Activated naive CD8-positive, alpha-beta T cell treated with anti-CD3 and anti-CD28 coated beads, Interleukin-2, amount 10 ng/mL, durations not matched to agents 7 days and 5 days (primary cell): ENCODE measurements at places on chromosomes 2 and 18. TPM values are rescaled to one million over a fixed set of nuclear protein-coding genes. Genes with fewer than 3 reads are reported as not detected.

KLF11 gene
- total RNA-seq: 6.8 TPM

TMEM178A gene
- total RNA-seq: 0.17 TPM

SERPINB12 gene
- not detected for total RNA-seq

GLI2 gene
- total RNA-seq: 1.9 TPM

ANKRD44 gene
- 243 TPM for total RNA-seq

GRCh38 chr18:47936952-47937351, 6.5 kb upstream of the SMAD2 start:
- no peak overlapping the region for H3K27ac ChIP-seq
- peaks cover 4% of the 10 kb centered on the region for H3K4me1 ChIP-seq
- no peak for DNase-seq
- H3K36me3 ChIP-seq: peaks cover under 1% of the 10 kb centered on the region
- H3K4me3 ChIP-seq: peak overlapping the region; percentile 52

- no peak overlapping the region for H3K4me3 ChIP-seq
- H3K36me3 ChIP-seq: no peaks in the 10 kb centered on the region
- H3K27ac ChIP-seq: no peak overlapping the region
- H3K4me1 ChIP-seq: peaks cover 10% of the 10 kb centered on the region
- H3K27me3 ChIP-seq: peaks cover 2% of the 10 kb centered on the region
- DNase-seq: no peak
These were observed 38.7 kb upstream of the PTPN4 start for GRCh38 chr2:119721043-119721442.

- no peak for DNase-seq
- no peak overlapping the region for H3K27ac ChIP-seq
- no peaks in the 10 kb centered on the region for H3K36me3 ChIP-seq
These were observed 194.0 kb upstream of the RBMS1 start for GRCh38 chr2:160687629-160688028.

DNA sequence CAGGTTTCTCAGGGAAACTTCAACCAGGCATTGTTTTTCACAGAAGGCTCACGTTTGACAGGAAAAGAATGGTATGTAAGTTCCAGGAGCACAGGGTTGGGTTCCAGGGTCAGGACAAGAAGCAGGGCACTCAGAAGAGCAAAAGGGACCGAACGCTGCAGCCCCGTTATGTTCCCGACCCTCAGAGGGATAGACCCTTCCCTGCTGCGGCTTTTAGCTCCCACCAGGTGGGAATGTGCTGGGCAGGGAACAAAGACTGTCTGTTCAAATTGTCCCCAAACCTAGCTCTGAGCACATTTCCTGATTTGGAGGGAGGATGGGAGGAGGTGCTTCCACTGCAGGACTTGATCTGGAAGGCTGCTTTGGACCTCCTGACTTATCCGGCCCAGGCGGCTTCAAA, 130.1 kb downstream of the RAB3GAP1 start:
- DNase-seq: no peak
- no peaks in the 10 kb centered on the region for H3K27me3 ChIP-seq
- H3K27ac ChIP-seq: no peak overlapping the region
- no peaks in the 10 kb centered on the region for H3K4me1 ChIP-seq

- no peaks in the 10 kb centered on the region for H3K4me1 ChIP-seq
- H3K4me3 ChIP-seq: no peak overlapping the region
- no peaks in the 10 kb centered on the region for H3K36me3 ChIP-seq
- H3K27ac ChIP-seq: no peak overlapping the region
- no peak for DNase-seq
- no peaks in the 10 kb centered on the region for H3K27me3 ChIP-seq
These were observed 173.3 kb upstream of the SPRED2 start for GRCh38 chr2:65605743-65606058.

GRCh38 chr2:232493701-232494474, 6.3 kb upstream of the ECEL1 start:
- no peak for DNase-seq
- no peaks in the 10 kb centered on the region for H3K4me1 ChIP-seq
- no peak overlapping the region for H3K4me3 ChIP-seq
- H3K27ac ChIP-seq: no peak overlapping the region

DNA sequence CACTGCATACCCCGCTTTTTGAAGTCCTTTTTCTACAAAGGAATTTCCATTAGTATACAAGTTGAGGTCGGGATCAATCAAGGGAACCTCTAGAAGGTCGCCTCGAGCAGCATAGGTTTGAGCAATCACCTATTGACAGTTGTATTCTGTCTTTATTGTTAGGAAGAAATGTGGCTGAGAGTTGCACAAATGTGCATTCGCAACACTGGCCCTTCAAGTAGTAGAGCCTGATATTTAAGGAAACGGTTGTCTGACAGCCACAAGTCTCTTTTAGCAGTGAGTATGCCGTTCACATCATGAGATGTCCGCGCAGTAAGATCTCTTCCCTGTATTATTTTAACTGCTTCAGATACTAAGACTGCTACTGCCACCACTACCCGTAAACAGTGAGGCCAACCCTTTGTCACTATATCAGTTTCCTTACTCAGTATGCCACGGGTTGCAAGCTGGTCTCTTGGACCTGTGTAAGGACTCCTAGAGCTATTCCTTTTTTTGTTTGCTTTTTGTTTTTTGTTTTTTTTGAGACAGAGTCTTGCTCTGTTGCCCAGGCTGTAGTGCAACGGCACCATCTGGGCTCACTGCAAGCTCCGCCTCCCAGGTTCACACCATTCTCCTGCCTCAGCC, 10.0 kb upstream of the STARD7 start:
- H3K4me1 ChIP-seq: peaks cover 4% of the 10 kb centered on the region
- no peak overlapping the region for H3K27ac ChIP-seq
- DNase-seq: no peak
- H3K27me3 ChIP-seq: no peaks in the 10 kb centered on the region
- no peak overlapping the region for H3K4me3 ChIP-seq

- peaks cover 13% of the 10 kb centered on the region for H3K36me3 ChIP-seq
- H3K4me3 ChIP-seq: no peak overlapping the region
- no peaks in the 10 kb centered on the region for H3K4me1 ChIP-seq
- no peak overlapping the region for H3K27ac ChIP-seq
These were observed 37.5 kb downstream of the RTP5 start for GRCh38 chr2:241906826-241907570.

GRCh38 chr2:74551942-74552913, 1.5 kb downstream of the LOXL3 start:
- H3K27ac ChIP-seq: peak overlapping the region; percentile 40
- peaks cover 7% of the 10 kb centered on the region for H3K36me3 ChIP-seq
- H3K4me1 ChIP-seq: peaks cover 24% of the 10 kb centered on the region
- H3K27me3 ChIP-seq: peaks cover 35% of the 10 kb centered on the region
- peak overlapping the region; percentile 3 for H3K4me3 ChIP-seq

DNA sequence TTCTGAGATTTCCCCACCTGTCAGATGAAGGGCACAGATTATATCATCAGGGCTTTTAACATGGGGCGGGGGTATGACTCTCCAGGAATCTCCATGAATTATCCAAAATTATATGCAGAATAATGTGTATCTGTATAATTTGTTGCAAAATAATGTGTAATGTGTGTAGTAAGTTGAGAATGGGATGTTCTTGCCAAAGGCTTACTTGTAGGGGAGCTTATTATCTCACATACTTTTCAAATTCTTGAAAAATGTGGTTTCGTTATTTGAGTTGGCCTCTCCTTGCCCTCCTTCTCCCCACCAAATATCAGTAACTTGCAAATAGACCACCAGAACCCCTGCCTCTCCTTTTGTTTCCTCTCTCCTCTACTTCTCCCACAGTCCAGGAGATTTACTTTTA, 35.6 kb downstream of the UBR3 start:
- H3K27me3 ChIP-seq: no peaks in the 10 kb centered on the region
- no peak overlapping the region for H3K4me3 ChIP-seq
- H3K36me3 ChIP-seq: peaks cover 16% of the 10 kb centered on the region
- H3K27ac ChIP-seq: no peak overlapping the region
- peaks cover 1% of the 10 kb centered on the region for H3K4me1 ChIP-seq

DNA sequence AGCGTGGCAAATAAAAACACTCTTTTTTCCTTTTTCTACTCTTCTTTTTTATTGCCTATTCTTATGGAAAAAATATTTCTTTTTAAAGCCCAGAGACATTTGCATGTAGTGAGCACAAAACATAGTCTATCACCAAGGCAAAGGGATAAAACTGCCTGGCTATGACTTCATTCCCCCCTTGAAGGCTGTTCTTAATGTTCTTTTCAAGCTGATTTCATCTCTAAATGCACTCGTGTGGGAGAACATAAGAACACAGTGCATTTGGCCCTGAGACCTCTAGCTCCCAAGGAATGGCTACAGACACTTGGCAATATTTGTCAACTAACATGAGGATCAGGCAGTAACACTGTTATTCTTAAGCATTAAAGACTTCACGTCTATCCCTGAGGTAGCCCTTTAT, 17.4 kb upstream of the DNAJC10 start:
- no peak for DNase-seq
- H3K36me3 ChIP-seq: no peaks in the 10 kb centered on the region
- H3K27ac ChIP-seq: no peak overlapping the region
- H3K27me3 ChIP-seq: peaks cover 10% of the 10 kb centered on the region

GRCh38 chr2:196338440-196338839, 167.1 kb upstream of the STK17B start:
- H3K36me3 ChIP-seq: no peaks in the 10 kb centered on the region
- no peak for DNase-seq
- no peak overlapping the region for H3K4me3 ChIP-seq

- H3K4me1 ChIP-seq: peaks cover 51% of the 10 kb centered on the region
- peak overlapping the region; percentile 94 for H3K4me3 ChIP-seq
These were observed 18.0 kb downstream of the C2orf74 start for GRCh38 chr2:61179701-61180639.
